Frontal cortex (tissue), 4 donors: ENCODE measurements at places on chromosomes 3 and 15.

GRCh38 chr3:185824051-185825005 lies 514 bp downstream of the IGF2BP2 start:
- DNase-seq = no peak

DNA sequence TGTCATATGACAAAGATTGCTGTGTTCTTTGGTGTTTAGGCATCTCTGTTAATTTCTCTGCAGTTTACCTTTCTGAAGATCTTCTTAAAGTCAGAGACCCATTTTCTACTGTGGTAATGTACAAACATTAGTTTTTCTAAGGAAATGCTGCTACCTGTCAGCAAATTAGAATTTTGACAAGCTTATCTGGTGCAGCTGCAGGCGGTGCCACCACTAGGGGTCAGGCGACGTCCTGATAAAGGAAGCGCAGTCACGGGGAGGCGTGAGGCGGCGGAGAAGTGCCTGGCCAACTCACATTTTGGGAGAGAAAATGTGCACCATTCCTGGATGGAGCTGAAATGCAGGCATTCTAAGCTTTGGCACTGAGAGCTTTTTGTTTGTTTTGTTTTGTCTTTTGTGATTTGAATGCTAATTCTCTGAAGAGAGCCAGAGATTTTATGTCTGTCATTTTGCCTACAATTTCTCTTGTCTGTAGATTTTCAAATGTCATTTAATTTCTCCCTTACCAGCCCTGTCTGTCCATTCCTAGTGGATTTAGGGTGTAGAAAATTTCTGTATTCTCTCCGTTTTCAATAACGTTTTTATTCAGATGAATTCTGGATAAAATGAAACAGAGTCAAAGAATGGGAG lies 24.9 kb upstream of the SIAH2 start:
- DNase-seq = no peak

DNA sequence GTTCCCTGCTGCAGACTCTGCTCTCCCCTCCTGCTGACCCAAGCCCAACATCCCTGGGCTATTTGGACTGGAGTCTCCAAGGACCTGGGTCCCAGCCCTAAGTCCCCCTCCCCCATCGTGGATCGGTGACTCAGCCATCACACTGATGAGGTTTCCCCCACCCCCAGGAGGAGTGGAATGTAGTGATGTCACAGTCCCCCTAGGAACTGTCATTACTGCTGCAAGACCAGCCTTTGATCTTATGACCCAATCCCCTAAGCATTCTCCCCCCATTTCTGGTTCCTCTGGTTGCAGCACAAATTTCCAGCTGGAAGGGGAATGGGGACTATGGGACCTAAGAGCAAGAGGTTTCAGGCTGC lies 63.4 kb upstream of the CSPG4 start:
- no peak for DNase-seq

GRCh38 chr3:13282986-13283876 lies 136.9 kb downstream of the NUP210 start:
- DNase-seq = peak; percentile 75

DNA sequence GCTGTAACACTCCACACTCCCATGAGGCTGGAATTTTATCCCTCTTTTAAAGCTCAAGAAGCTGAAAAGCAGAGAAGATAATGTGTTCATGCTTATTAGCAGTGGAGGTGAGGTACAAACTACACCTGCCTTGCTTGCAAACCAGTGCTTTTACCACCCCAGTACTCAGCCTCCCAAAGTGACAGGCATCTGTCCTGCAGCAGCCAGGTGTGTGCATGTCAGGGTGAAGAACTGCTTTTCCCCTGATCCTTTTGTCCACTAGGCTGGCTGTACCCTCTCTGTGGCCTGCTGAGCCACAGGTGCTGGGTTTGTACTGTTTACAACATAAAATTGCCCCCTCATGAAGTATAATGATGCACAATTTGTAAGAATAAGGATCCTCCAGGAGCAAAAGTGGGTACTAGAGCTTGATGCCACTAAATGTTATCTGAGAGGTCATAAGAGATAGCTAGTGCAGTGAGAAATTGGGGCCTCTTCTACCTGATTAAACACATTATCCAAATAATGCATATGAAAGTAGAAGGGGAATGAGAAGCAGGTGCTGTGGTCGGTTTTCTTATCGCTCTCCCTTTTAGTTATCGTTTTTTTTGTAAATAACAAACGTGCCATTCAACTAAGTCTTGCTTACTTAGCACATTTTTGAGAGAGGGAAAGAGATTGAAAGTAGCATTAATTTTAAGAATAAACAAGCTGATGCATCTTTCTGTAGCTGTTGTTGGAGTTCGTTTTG lies 39.2 kb upstream of the GADL1 start:
- no peak for DNase-seq

GRCh38 chr3:20810555-20810954 lies 624.5 kb upstream of the SGO1 start:
- DNase-seq = no peak
